T-helper 1 cell treated with Interleukin-12 subunit alpha and Interleukin-12 subunit beta and Interleukin-4 antibody, amounts not matched to agents 30 ng/mL and 1 ng/mL, for 36 hours (primary cell): ENCODE measurements at places on chromosomes 5 and 9. TPM values are rescaled to one million over a fixed set of nuclear protein-coding genes. Genes with fewer than 3 reads are reported as not detected.

The NDFIP1 gene
- 54.9 and 57.3 TPM in 2 replicates for total RNA-seq

The FOXD1 gene
- total RNA-seq = 0.20 and 0.29 TPM in 2 replicates

The PHAX gene
- total RNA-seq = 38.5 and 40.0 TPM in 2 replicates

The OSMR gene
- 0.17 and 0.25 TPM in 2 replicates for total RNA-seq

The PCDHB11 gene
- total RNA-seq = not detected in 2 replicates

The LTC4S gene
- total RNA-seq = 1.7 and 2.4 TPM in 2 replicates

The RNF183 gene
- 0.34 TPM in 1 of 2 replicates, not detected in the other for total RNA-seq

The KIF4B gene
- 0.05 and 0.07 TPM in 2 replicates for total RNA-seq

The SLC25A2 gene
- total RNA-seq = 0.44 and 0.56 TPM in 2 replicates

The OLFM1 gene
- total RNA-seq = 5.3 and 6.4 TPM in 2 replicates

The TEK gene
- not detected in 2 replicates for total RNA-seq

The CTNND2 gene
- total RNA-seq = not detected in 2 replicates

The PRR7 gene
- total RNA-seq = 3.0 and 3.4 TPM in 2 replicates
